ENCODE measurements at places on chromosomes 5 and 9.
A peak's percentile ranks its signal among the peaks of the same experiment; 100 is the strongest.

GRCh38 chr9:135914921-135915320 lies 7.6 kb upstream of the CAMSAP1 start:
- no peak for DNase-seq

DNA sequence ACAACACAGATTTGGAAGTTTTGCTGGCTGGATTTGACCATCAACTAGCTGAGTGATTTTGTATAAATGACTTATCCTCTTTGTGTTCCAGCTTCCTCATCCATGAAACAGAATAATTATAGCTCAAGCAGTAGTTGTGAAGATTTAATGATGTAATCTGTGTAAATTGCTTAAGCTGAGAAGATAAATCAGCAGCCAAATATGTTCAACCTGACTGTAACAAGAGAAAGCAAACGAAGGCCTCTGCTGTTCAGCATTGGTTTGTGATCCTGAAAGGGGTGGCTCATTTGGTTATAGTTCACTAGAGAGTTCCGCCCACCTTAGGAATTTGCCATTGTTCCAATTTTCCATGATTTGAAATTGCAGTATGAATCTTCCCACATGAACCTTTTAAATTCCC lies 75.7 kb upstream of the CCDC112 start:
- DNase-seq: peak; percentile 45

DNA sequence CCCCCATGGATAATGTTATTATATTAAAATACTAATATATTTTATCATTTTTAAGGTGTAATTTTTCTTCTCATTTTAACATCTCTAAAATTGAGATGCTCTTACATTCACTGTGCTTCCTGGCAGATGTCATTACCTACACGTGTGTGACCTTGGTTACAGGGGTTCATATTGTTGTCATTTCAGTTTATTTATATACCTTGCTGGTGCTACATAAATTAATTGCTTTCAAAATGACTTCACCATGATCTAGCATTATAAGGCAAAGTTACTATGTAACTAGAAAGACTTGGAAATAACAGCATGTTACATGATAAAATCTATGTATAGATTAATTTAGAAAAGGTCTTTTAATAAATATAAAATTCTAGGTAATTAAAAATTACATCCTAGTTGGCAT lies 60.9 kb downstream of the ARHGEF28 start:
- no peak for DNase-seq

- DNase-seq: no peak
Observed at GRCh38 chr9:103734471-103734870, 359.6 kb upstream of the SMC2 start.

DNA sequence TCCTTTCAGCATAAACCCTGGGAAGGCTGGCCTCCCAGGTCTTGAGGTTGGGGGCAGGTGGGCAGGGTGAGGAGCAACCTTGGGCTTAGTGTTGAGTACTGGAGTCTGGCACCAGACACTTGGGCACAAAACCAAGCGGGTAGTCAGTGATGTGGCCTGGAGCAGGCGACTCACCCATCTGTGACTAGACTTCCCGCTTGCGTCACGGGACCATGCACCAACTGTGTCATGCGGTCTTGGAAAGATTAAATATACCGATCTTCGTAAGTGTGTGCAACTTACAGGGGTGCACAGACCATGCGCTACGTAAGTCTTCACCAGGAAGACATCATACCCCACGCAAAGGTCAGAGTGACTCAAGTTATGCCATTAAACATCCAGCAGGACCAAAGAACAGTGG lies 304.4 kb upstream of the IRX4 start:
- no peak for DNase-seq

- no peak for DNase-seq
Observed at GRCh38 chr5:29750453-29750852, 1443.0 kb upstream of the CDH6 start.

- DNase-seq: no peak
Observed at GRCh38 chr5:142206801-142207200, 98.2 kb downstream of the NDFIP1 start.

GRCh38 chr5:53063176-53063575 lies 46.4 kb downstream of the MOCS2 start:
- no peak for DNase-seq

GRCh38 chr5:67095346-67096171 lies 101.0 kb downstream of the CD180 start:
- DNase-seq: no peak

- DNase-seq: no peak
Observed at GRCh38 chr5:132504746-132505145, 14.2 kb upstream of the IRF1 start.

DNA sequence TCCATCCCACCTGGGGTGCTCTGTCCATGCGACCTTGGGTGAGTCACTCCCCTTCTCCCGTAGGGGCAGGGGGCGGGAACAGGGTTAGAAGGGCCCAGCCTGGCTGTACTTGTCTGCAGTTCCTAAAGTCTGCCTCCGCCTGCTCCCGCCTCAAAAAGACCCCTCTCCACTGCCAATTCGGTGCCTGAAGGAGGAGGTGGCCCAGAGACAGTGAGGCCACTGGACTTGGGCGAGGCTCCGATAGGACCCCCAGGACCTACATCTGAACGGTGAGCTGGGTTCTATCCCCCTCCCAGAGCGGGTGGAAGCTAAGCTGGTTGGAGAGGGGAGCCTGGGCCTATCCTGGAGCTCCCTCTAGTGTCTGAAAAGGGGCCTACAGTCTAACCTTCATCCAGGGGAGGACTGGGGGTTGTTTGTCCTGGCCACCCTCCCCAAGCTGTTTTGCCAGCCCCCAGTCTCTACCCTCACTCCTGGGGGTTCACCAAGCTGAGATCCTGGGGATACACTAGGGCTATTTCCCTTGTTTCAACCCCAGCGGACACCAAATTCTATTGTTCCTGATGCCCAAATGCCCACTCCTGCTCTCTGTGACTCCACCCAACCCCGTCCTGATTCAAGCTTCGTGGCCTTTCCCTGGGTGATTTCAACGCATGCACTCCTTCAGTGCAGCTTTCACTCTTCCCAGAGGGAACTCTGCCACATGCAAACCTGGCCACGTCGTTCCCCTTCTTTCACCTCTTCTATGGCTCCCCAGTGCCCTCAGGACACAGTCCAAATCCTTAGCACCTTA lies 6.1 kb upstream of the CRB2 start:
- no peak for DNase-seq

DNA sequence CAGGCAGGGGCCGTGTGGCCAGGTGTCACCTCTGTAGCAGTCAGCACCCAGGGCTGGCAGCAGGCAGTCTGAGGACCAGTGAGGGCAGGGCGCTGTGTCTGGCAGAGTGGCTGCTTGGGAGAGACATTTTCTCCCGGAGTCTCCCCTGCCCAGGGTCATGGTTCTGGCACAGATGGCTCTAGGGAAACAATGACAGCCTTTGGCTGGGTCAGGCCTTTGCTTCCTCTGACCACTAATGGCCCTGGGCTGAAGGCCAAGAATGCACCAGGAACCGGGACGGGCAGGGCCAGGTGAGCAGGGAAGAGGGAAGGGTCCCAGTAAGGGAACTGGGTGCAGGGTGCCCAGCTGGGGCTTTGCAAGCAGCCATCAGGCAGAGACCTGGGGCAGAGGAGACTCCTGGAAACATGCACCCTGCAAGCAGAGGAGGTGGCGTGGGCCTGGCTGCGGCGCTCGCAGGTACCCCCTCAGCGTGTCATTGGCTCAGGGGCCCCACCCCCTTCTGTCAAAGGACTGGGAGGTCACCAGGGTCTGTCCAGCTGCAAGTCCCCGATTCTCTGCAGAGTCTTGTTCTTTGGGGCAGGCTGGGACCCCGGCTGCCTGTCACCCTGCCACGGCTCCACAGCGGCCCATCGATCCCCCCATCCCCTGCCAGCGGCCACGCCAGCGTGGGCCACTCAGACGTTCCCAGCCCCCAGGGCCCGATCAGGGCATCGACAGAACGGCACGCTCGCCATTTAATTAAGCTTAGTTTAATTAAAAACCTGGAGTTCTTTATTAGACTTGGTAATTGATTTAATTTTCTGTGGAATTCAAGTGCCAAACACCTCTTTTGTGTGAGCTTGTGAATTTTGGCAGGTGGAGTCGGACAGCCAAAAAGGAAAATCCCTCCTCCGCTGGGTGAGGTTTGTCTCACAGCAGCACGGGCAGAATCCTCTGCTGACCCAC lies 18.9 kb upstream of the TMEM250 start:
- no peak for DNase-seq

DNA sequence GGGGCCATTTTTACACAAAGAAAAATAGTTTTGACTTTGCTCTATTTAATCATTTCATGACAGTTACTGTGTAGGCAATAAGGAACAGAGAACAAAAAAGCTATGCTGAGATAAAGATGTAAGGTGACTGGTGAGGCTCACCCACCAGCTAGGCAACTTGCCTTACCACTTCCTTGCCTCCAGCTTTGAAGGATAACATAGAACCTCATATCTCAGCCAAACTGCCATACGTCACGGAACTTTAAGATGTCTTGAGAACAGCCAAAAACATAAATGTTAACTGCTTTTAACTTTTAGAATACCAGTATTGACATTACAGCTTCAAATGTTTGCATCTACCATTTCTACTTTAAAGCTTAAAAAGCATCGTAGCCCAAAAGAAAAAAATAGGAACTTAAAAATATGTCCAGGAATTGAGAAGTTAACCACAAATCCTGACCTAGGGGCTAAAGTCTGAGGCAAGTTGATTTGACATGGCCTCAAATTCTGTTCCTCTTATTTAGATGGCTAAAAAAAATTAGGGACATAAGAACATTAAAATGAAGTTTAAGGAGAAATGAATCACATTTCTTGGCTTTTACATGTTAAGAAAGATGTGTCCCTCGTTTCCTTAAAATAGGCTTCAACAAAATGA lies 7.7 kb upstream of the GCNT4 start:
- DNase-seq: no peak

DNA sequence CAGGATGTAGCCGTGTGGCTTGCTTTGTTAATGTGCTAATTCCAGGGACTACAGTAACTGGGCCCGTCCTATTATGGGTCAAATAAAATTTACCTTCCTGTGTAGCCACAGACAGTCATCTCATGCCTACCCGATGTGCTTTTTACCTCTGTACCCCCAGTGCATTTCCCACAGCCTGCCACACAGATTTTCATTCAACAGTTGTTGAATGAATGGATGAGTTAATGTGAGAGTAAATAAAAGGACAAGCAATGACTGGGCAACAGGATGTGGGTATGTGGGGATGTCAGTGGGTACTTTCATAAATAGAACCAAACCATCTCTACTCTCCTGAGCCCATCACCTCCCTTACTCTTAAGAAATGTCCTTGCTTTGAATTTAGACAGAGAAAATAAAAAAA lies 441.2 kb upstream of the ZNF462 start:
- no peak for DNase-seq

Data from kidney epithelial cell (primary cell).